T-helper 9 cell (primary cell): ENCODE measurements at places on chromosomes 4 and X.

DNA sequence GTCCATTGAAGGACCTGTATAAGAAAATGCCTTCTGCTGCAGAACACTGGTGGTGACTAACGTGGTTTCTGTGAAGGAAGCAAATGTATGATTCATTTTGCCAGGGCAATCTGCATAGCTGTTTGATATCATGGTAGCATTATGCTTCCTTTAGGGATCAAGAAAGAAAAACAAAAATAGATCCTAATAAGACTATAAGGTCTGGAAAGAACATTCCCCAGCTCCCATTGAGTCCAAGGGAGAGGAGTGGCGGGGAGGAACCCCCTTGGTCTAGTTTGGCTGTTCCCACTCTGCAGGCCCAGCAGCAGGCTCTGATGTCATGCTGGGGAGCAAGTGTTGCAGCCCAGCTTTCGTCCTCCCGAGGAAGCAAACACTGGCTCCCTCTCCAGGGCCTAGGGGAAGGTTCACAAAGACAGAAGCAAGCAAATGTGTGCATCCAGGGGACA is 154.5 kb upstream of the GALNT7 start:
- no peak for DNase-seq

GRCh38 chr4:59704616-59705015 is 1495.5 kb upstream of the ADGRL3 start:
- DNase-seq = no peak

- no peak for DNase-seq
These were observed 685 bp downstream of the COMMD8 start for GRCh38 chr4:47462799-47463234.

- no peak for DNase-seq
These were observed 82.0 kb downstream of the IRF2 start for GRCh38 chr4:184392316-184392715.

DNA sequence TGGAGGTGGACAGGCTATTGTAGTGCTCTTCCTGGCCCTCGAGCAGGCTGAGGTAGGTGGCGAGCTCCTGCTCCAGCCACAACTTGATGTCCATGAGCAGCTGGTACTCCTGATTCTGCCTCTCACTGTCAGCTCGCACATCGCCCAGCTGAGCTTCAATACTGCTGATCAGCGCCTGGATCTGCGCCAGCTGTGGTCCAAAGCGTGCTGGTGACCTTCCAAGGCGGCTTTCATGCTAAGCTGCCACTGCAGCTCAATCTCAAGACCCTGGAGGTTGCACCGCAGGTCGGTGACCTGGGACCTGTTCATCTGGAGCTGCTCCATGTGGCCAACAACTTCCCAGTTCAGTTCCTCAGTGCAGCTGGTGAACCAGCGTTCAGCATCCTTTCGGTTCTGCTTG is 31.2 kb downstream of the LRIT3 start:
- DNase-seq = no peak

- DNase-seq = no peak
These were observed 168.6 kb downstream of the NSUN7 start for GRCh38 chr4:40918330-40918729.

DNA sequence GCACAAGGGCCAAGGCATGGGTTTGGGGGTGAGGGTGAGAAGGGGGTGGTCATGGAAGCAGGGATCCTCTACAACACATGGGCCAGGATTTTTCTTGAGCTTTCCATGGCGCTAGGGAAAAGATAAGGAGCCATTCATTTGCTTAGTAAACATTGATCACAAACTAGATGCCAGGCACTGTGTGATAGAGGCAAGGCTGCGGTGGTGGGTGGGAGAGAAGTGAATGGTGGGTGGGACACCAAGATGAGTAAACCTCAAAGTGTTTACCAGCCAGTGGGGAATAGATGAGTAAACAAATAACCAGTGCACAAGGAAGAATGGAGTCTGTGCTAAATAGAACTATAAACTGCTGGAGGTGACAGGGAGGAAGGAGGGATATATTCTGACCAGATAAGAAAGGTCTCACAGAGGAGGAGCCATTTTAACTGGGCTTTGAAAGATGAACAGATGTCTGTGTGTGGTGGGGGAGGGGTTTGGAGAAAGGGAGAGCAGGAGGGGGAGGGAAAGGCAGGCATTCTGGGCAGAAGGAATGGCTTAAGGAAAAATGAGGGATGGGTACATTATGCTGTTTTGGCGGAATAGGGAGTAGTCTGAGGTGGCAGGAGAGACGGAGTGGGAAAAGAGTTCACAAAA is 48.0 kb upstream of the LAS1L start:
- DNase-seq = no peak

DNA sequence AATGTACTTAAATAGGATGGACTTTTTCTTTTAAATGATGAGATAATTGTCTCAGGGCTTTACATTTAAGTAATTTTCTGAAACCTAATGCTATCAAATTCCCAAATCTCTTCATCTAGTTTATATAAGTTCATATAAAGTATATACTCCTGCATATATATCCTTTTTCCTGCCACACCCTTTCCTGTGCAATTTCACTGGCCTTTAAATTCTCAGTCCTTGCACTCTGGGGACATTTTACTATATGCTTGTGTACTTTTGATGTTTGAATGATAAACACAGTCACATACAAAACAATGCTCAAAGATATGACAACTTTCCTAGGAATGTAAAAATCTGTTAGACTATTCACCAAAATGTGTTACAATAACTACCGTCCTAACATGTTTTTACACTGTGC is 60.1 kb downstream of the NDST4 start:
- DNase-seq = no peak

- DNase-seq = no peak
These were observed 50.4 kb upstream of the SLC25A4 start for GRCh38 chr4:185092535-185093197.

DNA sequence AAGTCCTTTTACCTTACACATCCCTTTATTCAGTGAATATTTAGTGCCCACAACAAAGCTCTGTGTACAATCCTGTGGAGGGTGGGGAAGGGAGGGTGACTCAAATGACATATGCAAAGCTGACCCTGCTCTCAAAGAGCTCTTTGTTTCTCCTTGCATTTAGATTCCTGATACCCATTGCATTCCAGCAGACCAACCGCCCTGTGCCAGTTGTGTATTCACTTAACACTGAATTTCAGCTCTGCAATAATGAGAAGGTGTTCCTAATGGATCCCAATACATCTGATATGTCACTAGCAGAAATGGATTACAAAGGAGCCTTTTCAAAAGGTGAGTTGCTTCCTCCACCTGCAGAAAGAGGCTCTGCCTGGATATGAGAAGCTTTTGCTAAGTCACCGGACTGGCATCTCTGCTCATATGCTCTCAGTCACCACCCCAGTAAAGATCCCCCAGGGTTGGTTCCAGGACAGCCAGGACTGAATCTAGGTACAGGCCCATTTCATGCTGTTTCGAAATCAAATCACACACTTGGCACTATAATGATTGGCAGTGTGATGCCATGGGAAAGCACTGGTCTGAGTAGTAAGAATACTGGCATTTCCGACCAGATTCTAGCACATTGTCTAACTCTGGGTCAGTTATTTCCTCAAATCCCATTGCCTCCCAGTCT is 17.1 kb upstream of the ANXA3 start:
- DNase-seq = no peak

GRCh38 chr4:1309261-1310010 is 19.7 kb downstream of the MAEA start:
- peak; percentile 51 for DNase-seq

DNA sequence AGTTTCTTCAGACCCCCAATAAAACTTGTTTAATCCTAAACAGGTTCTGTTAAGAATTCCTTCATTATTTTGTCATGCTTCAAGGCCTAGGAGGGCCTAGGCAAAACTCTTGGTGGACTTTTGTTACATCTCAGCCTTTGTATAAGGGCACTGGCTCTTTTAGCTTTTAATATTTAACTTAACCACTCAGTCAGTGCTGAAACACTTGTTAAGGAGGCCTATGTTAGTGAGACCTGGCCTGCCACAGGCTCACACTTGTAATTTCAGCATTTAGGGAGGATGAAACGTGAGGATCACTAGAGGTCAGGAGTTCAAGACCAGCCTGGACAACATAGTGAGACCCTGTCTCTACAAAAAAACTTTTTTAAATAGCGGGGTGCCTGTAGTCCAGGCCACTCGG is 32.7 kb upstream of the PGK1 start:
- DNase-seq = no peak

GRCh38 chrX:137424679-137425078 is 141.2 kb upstream of the ZIC3 start:
- no peak for DNase-seq

GRCh38 chr4:13782231-13782630 is 154.7 kb upstream of the BOD1L1 start:
- no peak for DNase-seq

GRCh38 chr4:10178763-10179162 is 62.2 kb upstream of the WDR1 start:
- DNase-seq = no peak

DNA sequence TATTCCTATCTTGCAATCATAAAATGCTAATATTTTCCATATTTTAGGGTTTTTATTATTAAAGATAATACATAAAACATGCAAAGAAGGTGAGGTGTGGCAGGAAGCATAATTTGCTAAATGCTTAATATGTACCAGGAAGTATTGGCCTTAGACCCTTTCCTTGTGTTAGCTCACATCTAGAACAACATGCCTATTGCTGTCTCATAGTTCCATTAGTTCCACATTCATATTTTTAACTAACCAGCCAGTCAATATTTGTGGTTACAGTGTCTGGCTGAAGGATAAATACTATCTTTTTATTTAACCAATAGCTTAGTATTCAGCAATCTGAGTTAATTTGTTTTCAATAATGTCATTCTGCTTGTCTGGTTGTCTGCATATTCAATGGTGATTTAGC is 432.6 kb downstream of the INPP4B start:
- DNase-seq = no peak

GRCh38 chr4:7460566-7460965 is 25.8 kb upstream of the PSAPL1 start:
- DNase-seq = no peak

DNA sequence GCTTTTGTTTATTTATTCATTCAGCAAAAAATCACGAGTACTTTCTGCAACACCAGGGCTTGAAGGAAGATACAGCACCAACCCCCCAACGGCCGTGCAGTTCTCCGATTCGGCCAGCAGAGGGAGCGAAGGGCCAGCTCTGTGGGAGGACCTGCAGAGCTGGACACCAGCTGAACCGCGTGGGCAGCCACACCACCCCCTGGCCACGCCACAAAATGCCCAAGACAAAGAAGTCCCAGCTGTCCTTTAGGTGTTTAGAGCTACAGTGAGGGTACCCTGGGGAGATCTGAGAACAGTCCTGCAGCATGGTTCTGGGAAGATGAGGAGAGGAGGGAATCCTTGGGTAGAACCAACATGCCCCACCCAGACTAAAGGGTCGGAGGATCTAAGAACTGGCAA is 83.1 kb downstream of the RELL1 start:
- peak; percentile 70 for DNase-seq

GRCh38 chrX:57652705-57653104 is 27.4 kb downstream of the NLRP2B start:
- DNase-seq = no peak

GRCh38 chrX:56794404-56795230 is 65.6 kb downstream of the NBDY start:
- no peak for DNase-seq

DNA sequence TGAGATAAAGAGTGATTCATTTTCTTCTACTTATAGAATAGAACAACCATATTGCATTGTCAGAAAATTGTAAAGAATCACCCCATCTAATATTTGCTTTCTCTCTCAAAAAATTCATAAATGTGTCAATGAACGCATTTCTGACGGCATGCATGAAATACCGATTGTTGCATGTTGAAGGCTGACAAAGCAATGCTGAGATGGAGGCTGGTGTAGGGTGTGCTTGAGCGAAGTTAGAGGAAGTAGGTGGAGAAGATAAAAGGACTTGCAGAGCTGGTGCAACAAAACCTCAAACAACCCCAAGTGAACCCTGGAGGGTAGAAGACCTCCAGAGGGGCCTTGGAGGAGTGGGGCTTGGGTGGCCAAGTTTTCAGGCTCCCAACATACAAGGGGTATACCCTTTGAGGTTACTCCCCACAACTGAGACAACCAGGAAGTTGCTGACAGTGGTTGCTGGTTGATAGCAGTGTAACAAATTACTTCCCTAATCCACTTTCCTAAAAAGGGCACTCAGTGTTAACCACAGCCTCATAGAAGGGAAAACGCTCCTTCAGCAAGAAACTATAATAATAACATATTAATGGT is 452.7 kb downstream of the NLGN4X start:
- DNase-seq = no peak

- DNase-seq = no peak
These were observed 424.2 kb downstream of the PDGFC start for GRCh38 chr4:156547439-156547838.

GRCh38 chr4:113628711-113629110 is 132.8 kb downstream of the CAMK2D start:
- DNase-seq = no peak

DNA sequence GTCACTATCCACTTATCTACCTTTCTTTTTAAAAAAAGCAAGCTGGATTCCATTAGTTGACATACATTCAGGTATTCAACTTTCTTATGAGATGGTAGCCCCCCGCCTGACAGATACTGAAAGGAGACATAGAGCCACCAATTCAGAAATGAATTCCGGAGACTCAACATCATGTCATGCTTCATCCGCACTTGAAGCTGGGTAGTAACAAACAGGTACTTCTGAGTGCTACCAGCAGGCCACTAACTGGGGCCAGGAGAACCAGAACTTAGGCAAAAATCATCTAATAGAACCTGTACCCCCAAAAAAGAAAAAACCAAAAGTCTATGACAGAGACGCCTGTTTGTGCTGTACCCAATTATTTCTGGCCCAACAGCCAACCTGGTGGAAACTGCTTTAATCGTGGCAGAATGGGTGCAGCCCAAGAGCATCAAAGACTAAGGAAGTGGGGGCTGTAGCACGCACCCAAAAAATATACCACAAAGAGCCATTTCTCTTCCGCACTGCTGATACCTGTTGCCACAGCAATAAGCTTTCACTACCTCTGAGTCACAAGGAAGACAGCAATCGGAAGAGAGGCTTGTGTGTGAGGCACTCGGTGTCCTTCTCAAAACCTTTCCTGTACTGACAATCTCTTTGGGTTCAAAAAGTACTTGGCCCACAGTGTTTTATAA is 84.8 kb downstream of the AFAP1 start:
- DNase-seq = peak; percentile 54

- no peak for DNase-seq
These were observed 17.3 kb downstream of the COQ2 start for GRCh38 chr4:83267121-83267829.

DNA sequence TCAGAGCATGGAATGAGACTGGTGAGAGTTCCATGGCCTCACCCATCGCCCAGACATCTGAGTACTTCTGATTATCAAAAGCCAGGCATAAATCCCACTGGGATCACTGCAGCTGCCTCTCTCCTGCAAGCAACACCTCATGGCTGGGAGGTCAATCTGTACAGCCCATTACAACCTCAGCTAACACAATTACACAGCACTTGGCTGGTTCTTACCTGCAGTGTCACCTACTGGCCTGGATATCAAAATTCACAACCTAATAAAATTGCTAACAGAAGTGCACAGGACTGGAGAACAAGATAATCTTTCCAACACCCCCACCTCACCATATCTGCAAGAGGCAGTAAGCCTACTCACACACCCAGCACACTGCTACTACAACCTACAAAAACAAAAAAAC is 341.7 kb upstream of the NDST3 start:
- no peak for DNase-seq
